Mucosa of gallbladder (tissue), 1 donor: ENCODE measurements at places on chromosomes 12 and 14. TPM values are rescaled to one million over a fixed set of nuclear protein-coding genes. Genes with fewer than 3 reads are reported as not detected.

P2RX2 gene
- not detected for total RNA-seq

APOLD1 gene
- 8.0 TPM for total RNA-seq

DNA sequence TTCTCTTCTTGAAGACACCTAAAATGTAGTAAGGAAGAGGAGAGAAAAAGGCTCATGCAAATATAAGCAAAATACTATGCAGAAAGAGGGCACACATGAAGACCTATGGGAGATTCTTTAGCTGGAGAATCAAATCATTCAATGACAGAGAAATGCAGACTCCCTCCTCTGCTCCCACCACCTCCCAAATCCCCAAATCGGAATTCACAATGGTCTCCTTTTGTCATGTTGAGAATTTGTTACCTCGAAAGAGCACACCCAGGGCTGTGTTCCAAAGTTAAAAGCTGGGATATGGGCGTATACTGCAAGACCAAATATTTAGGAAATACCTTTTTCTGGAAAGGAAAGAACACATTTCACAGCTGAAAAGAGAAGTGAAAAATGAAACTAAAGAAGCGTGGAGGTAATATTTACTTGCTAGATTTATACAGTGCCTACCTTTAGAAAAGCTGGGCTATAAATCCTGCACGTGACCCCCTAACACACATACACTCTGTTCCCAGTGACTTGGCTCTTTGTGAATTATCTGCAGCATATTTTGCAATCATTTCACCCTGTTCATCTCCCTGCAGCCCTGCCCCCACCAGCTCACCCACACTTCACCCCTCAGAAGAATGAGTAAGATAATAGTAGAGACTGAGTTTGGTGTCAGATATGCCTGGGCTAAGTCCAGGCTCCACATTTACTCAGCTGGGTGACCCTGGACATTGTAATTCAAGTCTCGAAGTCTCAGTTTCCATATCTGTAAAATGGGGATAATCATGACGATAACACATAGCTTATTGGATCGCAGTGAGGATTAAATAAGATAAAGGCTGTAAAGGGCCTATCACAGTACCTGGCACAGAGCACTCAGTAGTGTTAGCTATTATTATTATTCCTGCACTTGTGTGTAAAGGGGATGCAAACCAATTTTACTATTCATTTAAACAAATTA lies 2.9 kb upstream of the CACNA1C start:
- no peak for DNase-seq

- peak; percentile 48 for DNase-seq
Observed at GRCh38 chr12:58176296-58176869, 235.0 kb downstream of the ATP23 start.

DNA sequence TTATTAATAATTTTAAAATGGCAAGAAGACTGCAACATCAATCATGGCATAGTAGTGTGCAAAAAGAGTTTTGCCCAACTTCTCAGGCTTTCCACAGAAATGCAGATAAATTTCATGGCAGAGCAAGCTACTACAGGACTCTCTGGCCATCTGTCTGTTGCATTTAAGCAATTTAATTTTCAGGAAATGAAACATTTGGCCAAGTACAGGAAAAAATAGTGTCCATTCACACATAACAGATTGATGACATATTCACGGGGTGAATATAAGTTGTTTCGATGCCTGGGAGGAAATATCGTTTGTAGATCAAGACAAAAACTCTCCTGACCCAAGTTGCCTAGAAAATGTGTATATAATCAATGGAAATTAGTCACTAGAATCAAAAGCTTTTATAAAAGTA lies 324.0 kb downstream of the PRKD1 start:
- DNase-seq, result no peak

GRCh38 chr12:2168808-2169207 lies 116.0 kb downstream of the CACNA1C start:
- peak; percentile 90 for DNase-seq

RDH12 gene
- total RNA-seq, result 166 TPM

GRCh38 chr14:69880044-69880487 lies 850 bp downstream of the SMOC1 start:
- no peak for DNase-seq

GRCh38 chr12:25001311-25001710 lies 52.4 kb upstream of the BCAT1 start:
- DNase-seq, result no peak

SAMD4A gene
- 49.8 TPM for total RNA-seq

LRRK2 gene
- total RNA-seq, result 28.7 TPM

GRCh38 chr12:62670986-62671720 lies 204.5 kb downstream of the MON2 start:
- DNase-seq, result no peak

PLEKHG7 gene
- total RNA-seq, result 0.29 TPM

DNA sequence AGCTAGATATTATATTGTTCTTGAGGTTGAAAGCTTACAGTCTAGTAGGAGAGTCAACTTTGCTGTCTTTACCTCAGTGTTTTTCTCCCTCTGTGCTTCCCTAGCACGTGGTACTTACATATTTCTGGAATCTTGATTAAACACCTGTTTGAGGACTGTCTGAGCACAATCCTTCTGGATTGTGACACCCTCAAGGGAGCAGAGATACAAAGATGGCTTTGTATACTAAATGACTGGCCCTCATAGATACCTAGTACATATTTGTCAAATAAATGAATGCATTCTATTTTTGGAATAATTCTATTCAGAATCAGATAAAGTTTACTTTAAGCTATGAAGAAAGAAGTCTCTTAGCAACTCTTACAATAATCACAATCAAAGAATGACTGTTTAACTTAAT lies 113.3 kb downstream of the LRRK2 start:
- no peak for DNase-seq

DNA sequence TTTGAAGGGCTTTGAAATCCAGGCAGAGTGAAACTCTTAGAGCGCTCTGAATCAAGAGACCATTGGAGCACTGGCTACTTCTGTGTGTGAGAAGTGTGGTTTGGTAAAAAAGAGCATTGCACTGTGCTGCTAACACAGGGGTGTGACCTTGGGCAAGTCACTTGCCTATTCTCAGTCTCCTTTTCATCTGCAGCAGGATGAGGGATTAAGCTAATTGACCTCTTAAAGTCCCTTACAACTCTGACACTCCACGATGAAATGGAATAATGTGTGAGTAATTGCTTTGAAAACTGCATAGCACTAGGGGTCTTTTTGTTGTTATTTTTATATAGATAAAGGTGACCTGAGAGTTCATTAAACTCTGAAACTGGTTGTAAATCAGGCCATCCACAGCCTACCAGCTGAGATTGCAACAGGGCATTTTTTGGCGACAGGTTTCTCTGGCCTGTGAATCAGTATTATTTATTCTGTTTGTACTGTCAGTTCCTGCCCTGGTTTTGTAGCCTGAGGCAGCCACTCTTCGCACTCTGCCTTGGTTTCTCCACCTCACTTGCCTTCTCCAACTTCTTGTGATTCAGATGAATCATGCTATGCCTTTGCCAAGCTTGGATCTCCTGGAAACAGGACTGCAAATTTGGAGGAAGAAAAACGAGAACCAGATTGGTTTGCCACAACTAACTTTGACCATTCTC lies 159.9 kb upstream of the PARP11 start:
- no peak for DNase-seq

GRCh38 chr12:81811778-81812125 lies 52.6 kb upstream of the PPFIA2 start:
- no peak for DNase-seq

DEPDC4 gene
- 2.1 TPM for total RNA-seq

PXN gene
- 119 TPM for total RNA-seq

GRCh38 chr12:64701283-64701682 lies 57.9 kb downstream of the GNS start:
- no peak for DNase-seq

- DNase-seq, result no peak
Observed at GRCh38 chr12:45612044-45612794, 117.3 kb upstream of the ARID2 start.

DNA sequence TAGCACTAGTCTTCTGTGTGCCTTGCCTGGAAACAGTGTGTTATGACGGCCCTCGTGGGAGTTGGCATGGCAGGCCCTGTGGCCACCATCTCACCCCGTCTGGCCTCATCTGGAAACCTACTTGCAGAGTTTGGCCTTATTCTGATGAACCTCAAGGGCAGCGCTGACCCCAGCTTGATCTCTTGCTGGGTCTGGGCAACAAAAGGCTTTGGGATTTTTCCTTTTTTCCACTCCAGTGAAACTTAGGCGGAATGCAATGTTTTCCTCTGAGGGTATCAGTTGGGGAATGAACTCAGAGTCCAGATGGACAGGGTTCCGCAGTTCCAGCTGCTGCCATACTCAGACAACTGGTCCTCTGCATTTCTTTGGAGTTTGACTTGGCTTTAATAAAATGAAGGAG lies 15.9 kb downstream of the CACNA1C start:
- DNase-seq, result no peak

SIX6 gene
- not detected for total RNA-seq

TMEM120B gene
- total RNA-seq, result 11.6 TPM

DNA sequence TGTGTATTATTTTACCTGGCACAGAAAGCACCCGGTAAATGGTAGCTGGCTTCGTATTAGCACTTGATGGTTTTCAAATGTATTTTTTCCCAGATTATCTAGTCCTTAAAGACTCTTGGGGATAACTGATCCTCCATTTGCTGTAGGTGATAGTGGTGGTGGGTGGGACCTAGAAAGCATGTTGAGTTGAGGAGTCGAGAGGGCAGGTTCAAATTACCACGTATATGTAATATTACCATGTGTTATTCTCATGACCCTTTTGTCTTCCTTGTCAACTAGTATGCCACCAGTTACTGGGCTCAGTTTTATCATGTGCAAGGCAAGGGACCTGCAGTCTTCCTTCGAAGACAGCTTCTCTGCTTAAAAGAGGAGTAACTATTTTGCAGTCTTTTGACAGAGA lies 1.8 kb downstream of the GLRX5 start:
- no peak for DNase-seq

- no peak for DNase-seq
Observed at GRCh38 chr14:20607617-20608016, 16.4 kb upstream of the RNASE12 start.

DNA sequence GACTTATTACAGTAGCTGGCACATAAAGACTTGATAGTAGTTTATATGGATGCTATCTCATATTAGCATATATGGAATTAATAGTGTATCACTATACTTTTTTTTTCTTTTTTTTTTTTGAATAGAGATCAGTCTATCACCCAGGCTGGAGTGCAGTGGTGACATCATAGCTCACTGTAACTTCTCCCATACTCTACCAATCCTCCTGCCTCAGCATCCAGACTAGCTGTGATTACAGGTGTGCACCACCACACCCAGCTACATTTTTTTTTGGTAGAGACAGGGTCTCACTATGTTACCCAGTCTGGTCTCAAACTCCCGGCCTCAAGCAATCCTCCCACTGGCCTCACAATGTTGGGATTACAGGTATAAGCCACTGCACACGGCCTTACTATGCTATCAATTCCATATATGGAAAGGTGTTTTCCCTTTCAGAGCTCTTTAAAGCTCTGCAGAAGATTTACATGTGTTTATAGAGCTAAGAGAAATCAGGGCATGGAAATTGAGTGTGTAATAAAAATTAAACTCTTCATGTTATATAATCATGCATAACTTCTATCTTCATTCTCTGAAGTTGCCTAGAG lies 1.8 kb upstream of the TBK1 start:
- no peak for DNase-seq

DNA sequence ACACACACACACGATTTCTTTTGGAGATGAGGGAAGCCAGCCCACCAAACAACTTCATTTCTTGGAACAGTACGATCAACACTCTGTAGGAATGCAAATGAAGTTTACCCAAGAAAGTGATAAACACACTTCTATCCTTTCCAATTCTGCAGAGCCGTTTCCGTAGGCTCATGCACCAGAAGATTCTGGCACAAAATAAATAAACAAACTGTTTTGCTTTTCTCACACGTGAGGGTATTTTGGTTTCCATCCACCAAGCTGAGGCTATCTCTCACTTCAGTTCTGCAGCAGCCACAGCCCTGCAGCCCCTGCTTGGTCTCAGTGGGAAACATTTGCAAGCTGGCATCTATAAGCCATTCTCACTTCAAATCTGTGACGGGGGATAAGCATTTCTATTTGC lies 15.3 kb upstream of the TSPAN11 start:
- no peak for DNase-seq

DNA sequence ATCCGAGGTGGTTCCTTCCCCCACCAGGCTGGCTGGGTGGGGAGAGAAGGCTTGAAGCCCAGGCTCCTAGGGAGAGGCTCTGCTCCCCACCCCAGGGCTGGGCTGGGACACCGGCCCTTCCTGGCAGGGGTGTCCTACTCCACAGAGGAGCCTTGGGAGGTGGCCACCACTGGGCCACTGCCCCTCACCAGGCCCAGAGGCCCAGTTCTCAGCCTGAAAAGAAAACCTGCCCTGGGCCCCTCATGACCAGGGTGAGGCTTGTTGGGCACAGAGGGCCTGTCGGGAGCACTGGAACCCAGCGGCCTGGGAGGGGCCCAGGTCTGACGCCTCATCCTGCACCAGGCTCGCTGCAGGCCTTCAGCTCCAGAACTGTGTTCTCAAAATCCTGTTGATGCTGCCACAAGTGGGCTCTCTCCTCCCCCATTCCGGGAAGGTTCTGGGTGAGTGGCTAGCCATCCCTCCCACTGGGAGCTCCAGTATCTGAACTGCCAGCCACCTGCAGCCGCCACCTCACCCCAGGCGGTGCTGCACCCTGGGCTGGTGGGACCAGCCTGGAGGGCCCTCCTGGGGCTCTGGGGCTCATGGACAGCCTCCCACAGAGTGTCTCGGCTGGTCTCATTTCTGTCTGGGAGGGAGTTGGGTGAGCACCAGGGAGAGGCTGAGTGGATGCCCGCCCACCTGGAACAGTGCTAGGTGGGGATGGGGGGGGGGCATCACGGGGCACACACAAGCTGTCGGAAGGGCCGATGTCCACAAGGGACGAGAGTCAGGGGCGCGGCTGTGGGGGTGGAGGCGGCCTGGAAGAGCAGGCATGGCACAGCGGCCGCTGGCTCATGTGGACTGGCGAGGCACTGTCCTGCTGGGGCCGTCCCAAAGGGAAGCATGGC lies 11.8 kb downstream of the BAG5 start:
- no peak for DNase-seq

CCDC197 gene
- not detected for total RNA-seq

DNA sequence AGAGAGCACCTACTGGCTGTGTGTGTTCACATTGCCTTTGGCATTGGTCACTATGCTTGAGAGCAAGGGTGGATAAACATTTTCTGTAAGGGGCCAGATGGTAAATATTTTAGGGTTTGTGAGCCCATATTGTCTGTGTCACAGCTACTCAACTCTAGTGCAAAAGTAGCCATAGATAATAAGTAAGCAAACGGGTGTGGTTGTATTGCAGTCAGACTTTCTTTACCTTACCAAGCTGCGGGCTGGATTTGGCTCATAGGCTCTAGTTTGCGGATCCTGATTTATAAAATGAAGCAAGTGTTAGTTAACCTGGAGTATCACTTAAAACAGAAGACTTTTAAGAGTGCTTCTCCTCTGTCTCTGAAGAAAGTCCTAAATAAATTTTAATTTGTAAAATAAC lies 169.0 kb downstream of the KICS2 start:
- DNase-seq, result no peak
